ENCODE measurements at places on chromosomes 3 and 15. TPM values are rescaled to one million over a fixed set of nuclear protein-coding genes. Genes with fewer than 3 reads are reported as not detected.

The TATDN2 gene
- 32.3 TPM for total RNA-seq

The CNBP gene
- 314 TPM for total RNA-seq

The TTC21A gene
- total RNA-seq, result 11.6 TPM

The DNASE1L3 gene
- 125 TPM for total RNA-seq

The SCG5 gene
- total RNA-seq, result 0.96 TPM

The TM4SF4 gene
- total RNA-seq, result 0.49 TPM

- DNase-seq, result no peak
- no peaks in the 10 kb centered on the region for H3K27me3 ChIP-seq
- H3K36me3 ChIP-seq, result peaks cover 26% of the 10 kb centered on the region
- peaks cover 16% of the 10 kb centered on the region for H3K4me1 ChIP-seq
- H3K27ac ChIP-seq, result peak overlapping the region; percentile 92
- H3K4me3 ChIP-seq, result peak overlapping the region; percentile 74
Observed at GRCh38 chr3:15602146-15602536, 596 bp downstream of the BTD start.

DNA sequence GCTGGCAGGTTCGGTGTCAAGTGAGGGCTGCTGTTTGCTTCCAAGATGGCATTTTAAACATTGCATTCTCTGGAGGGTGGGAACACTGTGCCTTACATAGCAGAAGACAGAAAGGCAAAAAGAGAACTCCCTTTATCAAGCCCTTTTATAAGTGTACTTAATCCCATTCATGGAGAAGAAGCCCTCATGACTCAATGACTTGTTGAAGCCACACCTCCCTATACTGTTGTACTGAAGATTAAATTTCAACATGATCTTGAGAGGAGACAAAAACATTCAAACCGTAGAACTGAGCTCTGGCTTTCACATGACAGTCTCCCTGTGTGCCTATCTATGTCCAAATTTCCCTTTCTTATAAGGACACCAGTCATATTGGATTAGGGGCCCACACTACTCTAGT is 443.4 kb upstream of the CDIN1 start:
- no peaks in the 10 kb centered on the region for H3K36me3 ChIP-seq
- H3K27ac ChIP-seq, result no peak overlapping the region
- no peaks in the 10 kb centered on the region for H3K27me3 ChIP-seq
- H3K4me1 ChIP-seq, result no peaks in the 10 kb centered on the region

- no peaks in the 10 kb centered on the region for H3K4me1 ChIP-seq
- H3K36me3 ChIP-seq, result no peaks in the 10 kb centered on the region
- no peaks in the 10 kb centered on the region for H3K27me3 ChIP-seq
- no peak overlapping the region for H3K27ac ChIP-seq
Observed at GRCh38 chr3:44120721-44121582, 120.7 kb upstream of the TOPAZ1 start.

DNA sequence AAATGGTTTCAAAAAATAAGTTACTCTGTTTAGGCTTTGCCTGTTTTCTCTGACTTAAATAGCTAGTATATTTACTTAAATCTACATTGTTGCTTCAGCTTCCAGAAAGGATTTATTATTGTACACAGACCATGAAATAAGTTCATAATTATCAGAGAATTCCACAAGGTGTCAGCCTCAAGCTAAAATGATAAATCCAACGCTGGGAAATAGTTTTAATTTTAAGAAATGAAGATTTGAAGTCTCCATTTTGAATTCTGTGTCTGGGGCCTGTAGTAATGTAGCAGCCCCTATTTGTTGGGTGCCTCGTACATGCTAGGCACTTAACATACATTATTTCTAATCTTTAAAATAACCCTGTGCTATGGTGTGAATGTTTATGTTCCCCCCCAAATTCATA is 92.6 kb upstream of the KCNMB2 start:
- no peaks in the 10 kb centered on the region for H3K27me3 ChIP-seq
- no peak for DNase-seq
- no peak overlapping the region for H3K4me3 ChIP-seq
- H3K36me3 ChIP-seq, result no peaks in the 10 kb centered on the region

GRCh38 chr3:127275287-127275781 is 12.5 kb downstream of the PRR20G start:
- no peak overlapping the region for H3K27ac ChIP-seq
- H3K27me3 ChIP-seq, result no peaks in the 10 kb centered on the region
- H3K36me3 ChIP-seq, result no peaks in the 10 kb centered on the region
- H3K4me3 ChIP-seq, result no peak overlapping the region
- no peaks in the 10 kb centered on the region for H3K4me1 ChIP-seq

GRCh38 chr3:144351773-144352365 is 380.2 kb downstream of the DIPK2A start:
- no peak for DNase-seq
- no peaks in the 10 kb centered on the region for H3K4me1 ChIP-seq
- H3K27me3 ChIP-seq, result no peaks in the 10 kb centered on the region
- H3K36me3 ChIP-seq, result no peaks in the 10 kb centered on the region

DNA sequence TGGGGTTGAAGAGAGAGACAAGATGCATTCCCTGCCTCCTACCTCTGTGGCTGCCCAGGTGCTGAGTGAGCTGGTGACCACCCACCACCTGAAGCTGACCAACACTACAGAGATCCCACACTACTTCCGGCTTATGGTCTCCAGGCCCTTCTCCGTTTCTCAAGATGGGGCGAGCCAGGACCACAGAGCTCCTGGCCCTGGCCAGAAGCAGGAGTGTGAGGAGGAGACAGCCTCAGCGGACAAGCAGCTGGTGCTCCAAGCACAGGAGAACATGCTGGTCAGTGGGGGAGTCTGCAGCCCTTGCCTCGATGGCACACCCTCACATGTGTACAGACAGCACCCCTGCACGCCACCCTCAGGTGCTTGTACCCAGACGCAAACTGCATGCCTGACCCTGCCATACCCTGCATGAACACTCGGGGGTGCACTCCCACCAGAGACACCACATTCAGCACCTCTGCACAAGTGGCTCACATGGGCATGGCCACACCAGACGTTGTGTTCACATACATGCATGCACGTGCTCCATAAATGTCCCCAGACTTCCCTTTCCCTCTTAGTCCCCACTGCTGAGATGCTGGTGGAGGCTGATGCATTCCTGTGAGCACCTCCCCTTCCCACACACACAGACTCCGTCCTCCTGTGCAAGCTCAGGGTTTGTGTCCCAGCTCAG is 19.0 kb downstream of the ACAA1 start:
- no peaks in the 10 kb centered on the region for H3K4me1 ChIP-seq
- no peak overlapping the region for H3K27ac ChIP-seq
- peak; percentile 85 for DNase-seq
- H3K4me3 ChIP-seq, result no peak overlapping the region

- H3K27me3 ChIP-seq, result no peaks in the 10 kb centered on the region
- H3K4me1 ChIP-seq, result no peaks in the 10 kb centered on the region
- no peaks in the 10 kb centered on the region for H3K36me3 ChIP-seq
- no peak for DNase-seq
- no peak overlapping the region for H3K4me3 ChIP-seq
Observed at GRCh38 chr15:62874959-62875625, 167.5 kb upstream of the TPM1 start.

DNA sequence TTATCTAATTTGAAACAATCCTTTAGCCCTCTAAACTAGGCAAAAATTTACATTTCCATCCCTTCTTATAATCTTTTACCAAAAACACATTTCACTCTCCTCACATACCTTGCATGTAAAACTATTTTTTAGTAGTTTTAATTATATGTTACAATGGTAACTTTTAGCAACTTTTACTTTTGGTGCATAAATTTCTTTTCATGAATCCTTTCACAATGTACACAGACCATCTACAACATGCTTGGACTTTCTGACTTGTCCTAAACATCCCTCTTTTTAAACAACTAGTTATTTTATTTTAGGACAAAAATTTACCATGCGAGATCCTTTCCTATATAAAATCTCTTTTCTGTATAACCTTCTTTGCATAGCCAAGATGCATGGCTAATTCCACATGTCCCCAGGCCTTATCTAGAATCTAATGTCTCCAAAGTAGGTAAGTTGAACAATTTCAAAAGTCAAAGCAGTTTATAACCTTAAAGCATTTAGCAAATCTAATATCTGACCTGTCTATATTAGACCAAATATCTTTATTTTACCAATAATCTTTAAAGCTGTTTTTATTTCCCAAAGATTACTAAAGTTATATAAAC is 14.4 kb upstream of the ALDH1L1 start:
- no peaks in the 10 kb centered on the region for H3K27me3 ChIP-seq
- no peak for DNase-seq
- no peaks in the 10 kb centered on the region for H3K4me1 ChIP-seq
- no peaks in the 10 kb centered on the region for H3K36me3 ChIP-seq
- no peak overlapping the region for H3K27ac ChIP-seq

GRCh38 chr3:82163907-82164520 is 402.6 kb upstream of the GBE1 start:
- H3K27ac ChIP-seq, result no peak overlapping the region
- H3K36me3 ChIP-seq, result no peaks in the 10 kb centered on the region
- no peaks in the 10 kb centered on the region for H3K4me1 ChIP-seq
- H3K27me3 ChIP-seq, result no peaks in the 10 kb centered on the region

DNA sequence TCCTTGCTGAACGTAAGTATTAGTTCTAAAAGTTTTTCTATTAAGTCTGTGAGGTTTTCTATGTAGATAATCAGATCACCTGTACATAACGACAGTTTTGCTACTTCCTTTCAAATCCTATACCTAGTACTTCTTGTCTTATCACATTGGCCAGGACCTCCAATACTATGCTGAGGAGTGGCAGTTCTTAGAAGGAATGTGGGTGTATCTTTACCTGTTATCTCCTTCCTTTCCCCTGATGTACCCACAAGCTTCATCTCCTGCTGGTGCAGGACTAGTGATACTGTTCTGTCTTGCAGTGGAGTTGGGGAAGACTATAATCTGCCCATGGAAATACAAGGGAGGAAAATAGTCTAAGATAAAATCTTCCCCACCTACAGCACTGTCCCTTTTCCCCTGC is 16.8 kb upstream of the CA12 start:
- DNase-seq, result no peak
- no peaks in the 10 kb centered on the region for H3K36me3 ChIP-seq
- H3K4me3 ChIP-seq, result no peak overlapping the region
- H3K4me1 ChIP-seq, result no peaks in the 10 kb centered on the region
- H3K27ac ChIP-seq, result no peak overlapping the region

DNA sequence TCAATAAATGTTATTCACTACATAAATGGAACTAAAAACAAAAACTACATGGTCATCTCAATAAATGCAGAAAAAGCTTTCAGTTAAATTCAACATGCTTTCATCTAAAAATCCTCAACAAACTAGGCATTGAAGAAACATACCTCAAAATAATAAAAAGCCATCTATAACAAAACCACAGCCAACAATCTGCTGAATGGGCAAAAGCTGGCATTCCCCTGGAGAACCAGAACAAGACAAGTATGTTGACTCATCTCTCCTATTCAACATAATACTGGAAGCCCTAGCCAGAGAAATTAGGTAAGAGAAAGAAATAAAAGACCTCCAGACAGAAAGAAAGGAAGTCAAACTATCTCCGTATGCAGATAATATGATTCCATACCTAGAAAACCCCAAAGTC is 759.9 kb downstream of the EPHA3 start:
- H3K36me3 ChIP-seq, result no peaks in the 10 kb centered on the region
- DNase-seq, result no peak
- no peaks in the 10 kb centered on the region for H3K27me3 ChIP-seq
- no peak overlapping the region for H3K4me3 ChIP-seq
- no peaks in the 10 kb centered on the region for H3K4me1 ChIP-seq

DNA sequence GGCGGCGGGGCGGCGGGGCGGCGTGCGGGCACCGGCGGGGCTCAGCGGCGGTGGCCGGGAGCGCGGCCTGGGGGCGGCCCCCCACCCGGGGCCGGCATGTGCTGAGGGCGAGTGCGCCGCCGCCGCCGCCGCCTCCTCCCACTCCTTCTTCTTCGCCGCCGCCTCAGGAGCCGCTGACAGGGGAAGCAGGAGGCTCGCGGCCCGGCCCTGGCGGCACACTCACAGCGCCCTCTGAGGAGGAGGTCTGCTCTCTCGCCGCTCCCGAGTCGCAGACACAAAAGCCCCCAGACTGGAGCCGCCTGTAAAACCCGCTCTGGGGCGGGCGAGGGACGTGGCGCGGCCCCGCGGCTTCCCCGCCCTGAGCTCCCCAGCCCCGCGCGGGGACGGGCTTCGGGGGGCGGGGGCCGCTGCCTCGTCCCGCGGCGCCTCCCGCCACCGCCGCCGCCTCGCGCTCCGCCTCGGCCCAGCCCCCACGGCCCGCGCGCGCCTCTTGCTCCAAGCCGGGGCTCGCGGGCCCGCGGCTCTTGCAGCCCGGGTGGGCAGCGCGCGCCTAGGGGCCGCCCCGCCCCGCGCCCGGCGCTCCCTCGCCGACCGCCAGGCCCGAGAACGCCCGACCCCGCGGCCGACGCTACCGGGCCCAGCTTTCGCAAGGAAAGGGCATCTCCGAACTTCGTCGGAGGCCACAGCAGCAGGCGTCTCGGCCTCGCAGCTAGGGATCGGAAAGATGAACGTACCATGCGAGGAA is at the start of gene PYGO1:
TSS of gene PYGO1 (minus strand) at position 276 of the 745 bp plus-strand sequence. CDS start 462 bp downstream, outside the sequence.
- peak within 1 kb of the TSS; percentile 62 for H3K4me3 ChIP-seq
- no peaks in the 10 kb centered on the region for H3K4me1 ChIP-seq
- H3K27ac ChIP-seq, result peak within 1 kb of the TSS; percentile 73
- H3K36me3 ChIP-seq, result no peaks in the 10 kb centered on the region

- H3K36me3 ChIP-seq, result no peaks in the 10 kb centered on the region
- no peak for DNase-seq
- peaks cover 5% of the 10 kb centered on the region for H3K4me1 ChIP-seq
- no peak overlapping the region for H3K4me3 ChIP-seq
Observed at GRCh38 chr15:69727121-69727924, 274.7 kb downstream of the RPLP1 start.

Data from upper lobe of right lung (tissue), 1 donor.